ENCODE measurements at places on chromosomes 16 and 17.

DNA sequence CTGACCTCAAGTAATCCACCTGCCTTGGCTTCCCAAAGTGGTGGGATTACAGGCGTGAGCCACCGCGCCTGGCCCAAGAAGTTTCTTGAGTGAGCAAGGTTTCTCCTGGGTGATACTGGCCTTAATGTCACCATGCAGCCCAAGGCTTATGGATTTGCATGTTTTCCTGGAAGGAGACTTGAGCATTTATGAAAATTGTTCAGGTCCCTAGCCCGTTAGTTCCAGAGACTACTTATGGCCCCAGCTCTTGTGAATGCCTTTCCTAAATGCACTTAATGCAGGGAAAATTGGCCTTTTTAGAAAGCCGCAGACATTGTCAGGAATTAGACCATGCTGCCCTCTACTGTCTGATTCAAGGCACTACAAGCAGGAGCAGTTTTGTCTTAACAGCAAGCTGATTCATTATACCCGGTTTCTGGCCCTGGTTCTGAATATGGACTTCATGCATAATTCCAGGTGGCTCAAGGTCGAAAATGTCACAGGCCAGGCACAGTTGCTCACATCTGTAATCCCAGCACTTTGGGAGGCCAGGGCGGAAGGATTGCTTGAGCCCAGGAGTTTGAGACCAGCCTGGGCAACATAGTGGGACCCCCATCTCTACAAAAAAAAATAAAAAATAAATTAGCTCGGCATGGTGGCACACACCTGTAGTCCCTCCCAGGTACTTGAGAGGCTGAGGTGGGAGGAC is 91.3 kb downstream of the SNX29 start:
- peak; percentile 47 for DNase-seq

GRCh38 chr17:1915889-1916288 is 86.1 kb downstream of the RPA1 start:
- DNase-seq, result no peak

GRCh38 chr17:46770818-46771560 is 47.5 kb downstream of the WNT3 start:
- DNase-seq, result no peak

DNA sequence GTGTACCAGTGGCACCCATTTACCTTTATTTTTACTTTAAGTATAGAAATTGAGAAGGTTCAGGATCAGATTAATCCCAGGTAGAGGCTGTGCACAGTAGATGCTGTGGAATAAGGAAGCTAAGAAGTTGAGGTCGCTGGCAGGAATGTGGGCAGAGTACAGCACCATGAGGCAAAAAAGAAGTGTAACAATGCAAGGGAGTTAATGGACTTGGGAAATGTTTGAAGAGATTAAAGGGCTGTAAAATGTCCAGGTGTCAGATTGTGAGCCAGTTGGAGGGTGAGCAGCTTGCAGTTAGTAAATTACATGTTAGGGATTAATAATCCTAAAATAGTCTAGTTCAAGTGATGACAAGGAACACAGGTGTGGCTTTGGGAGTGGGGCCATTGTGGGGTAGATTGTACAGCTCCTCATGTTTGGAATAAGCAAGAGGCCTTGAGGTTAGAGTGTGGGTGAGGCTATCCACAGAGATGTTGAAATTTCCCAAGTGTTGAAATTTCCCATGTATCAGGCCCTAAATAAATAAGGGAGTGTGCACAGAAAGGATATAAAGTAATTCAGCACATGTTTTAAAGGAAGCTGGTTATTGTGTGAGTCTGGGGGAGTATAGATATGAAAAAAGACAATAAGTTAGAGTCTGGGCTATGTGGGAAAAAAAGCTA is 21.5 kb downstream of the TAT start:
- DNase-seq, result no peak

GRCh38 chr17:80270104-80270503 is 9.5 kb downstream of the RNF213 start:
- no peak for DNase-seq

DNA sequence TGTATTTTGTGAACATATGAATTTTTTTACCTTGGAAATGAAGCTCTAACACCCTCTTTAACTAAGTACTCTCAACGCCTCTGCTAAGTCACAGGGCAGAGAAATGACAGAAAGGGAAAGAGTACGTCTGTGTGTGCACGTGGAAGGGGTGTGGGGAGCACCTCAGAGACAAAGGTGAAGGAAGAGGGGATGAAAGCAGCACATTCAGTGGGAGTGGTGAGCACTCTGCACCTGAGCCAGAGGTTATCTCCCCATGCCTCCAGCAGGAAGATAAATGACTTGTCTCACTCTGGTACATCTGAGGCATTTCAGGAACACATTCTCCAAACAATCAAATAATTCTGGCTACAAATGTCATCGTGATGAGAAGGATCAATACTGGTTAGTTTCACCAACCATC is 15.0 kb downstream of the GNA13 start:
- no peak for DNase-seq

DNA sequence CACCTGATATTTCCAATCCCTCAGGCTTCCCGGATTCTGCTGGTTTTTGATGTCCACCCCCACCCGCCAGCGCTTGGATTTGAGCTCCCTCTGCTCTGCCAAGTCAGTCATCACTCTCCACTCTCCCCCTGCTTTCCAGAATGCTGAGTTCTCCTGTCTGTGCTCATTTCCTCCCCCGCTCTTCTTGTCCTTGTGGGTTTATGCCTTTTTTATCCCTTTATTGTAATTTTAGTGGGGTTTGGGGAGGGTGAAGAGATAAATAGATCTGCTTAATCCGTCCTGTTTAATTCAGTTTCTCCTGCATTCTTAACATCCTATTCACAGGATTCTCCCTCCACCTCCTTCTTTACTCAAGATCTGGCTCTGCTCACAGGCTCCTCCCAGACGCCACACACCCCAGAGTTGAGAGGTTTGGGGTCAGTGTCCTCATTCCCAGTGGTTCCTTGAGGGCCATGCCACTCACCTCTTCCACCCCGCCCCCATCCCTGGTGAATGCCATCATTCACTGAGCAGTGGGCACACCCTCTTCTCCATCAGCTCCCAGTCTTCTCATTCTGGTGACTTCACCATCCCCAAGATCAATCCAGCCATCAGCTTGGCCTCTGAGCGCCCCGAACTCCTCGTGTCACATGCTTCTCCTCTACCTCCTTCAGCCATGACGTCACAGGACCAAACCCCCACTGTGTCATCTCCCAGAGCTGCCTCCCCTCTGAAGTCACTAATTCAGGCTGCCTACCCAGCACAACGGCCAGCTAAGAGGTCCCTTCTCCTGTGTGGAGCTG is 15.1 kb upstream of the GUCY2D start:
- no peak for DNase-seq

GRCh38 chr17:73013301-73013700 is 79.2 kb downstream of the SLC39A11 start:
- DNase-seq, result no peak

DNA sequence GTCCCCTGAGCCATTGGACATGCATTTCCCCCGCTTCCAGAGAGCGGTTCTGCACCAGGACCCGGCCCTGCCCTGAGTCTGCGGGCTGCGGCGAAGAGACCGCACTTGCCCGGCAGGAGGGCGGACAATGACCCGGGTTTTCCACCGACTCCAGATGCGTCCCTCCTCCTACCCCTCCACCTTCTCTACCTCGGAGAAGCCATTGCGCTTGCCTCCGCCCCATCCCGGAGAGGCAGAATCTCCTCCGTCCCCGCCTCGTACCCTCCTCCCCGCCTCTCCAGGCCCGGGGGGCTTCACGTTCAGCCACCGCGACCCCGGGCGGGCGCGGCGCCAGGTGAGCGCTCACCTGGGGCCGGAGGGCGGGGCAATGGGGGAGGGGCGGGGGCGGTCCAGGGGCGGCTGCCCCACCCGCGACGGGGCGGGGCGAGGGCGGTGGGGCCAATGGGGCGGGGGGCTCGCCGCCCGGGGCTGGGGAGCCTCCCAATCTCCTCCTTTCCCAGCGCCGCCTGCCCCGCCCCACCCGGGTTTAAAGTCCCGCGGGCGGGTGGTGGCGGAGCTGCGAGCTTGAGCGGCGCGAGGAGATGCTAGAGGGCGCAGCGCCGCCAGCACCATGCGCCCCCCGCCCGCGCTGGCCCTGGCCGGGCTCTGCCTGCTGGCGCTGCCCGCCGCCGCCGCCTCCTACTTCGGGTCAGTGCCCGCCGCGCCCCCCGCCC is at the start of gene WNT9B:
WNT9B (plus strand) TSS at position 555 of the 713 bp plus-strand sequence; CDS start at position 611, 56 bp downstream.
- DNase-seq, result no peak

- DNase-seq, result peak; percentile 24
Measured at GRCh38 chr17:78412403-78412802, 34.0 kb downstream of the PGS1 start.

DNA sequence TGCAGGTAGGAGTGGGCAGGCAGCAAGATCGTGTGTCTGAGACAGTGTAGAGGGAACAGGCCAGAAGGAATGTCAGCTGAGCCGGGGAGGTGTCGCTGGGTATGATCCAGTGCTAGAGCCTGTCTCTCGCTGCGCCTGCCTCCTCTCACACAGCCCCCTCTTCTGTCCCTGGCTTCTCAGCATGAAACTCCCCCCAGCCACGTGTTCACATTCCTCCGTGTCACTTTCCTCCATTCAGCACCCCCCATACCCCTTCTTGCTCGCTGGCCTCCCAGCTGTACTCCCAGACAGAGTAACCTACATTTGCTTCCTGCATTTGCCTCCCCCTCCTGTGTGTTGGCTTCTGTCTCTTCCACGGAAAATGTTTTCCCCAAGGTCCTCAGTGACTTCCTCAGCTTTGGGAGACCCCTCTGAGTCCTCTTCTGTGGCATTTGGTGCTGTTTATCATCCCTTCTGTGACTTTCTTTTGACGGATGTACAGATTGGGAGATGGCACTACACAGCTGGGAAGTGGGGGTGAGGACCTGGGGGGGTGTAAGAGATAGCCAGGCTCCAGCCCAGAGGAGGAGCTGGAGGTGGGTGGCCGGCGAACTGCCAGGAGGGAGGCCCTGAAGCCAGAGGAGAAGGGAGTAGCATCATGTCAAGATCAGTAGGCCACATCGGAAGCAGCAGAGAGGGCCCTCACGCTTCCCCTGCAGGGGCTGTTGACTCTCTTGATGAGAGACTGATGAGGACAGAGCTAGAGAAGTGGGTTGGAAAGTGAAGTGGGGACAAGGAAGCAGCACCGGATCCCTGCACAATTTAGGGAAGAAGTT is 19.2 kb downstream of the SGF29 start:
- no peak for DNase-seq

DNA sequence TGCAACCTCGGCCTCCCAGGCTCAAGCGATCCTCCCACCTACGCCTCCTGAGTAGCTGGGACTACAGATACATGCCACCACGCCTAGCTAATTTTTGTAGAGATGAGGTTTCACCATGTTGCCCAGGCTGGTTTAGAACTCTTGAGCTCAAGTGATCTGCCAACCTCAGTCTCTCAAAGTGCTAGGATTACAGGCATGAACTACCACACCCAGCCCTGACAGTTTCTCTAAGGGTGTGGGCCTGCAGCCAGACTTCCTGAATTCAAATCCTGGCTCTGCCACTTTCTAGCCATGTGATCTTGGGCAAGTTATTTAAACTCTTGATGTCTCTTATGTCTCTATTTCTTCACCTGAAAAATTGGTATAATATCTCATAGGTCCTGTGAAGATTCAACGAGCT is 5.6 kb downstream of the CUEDC1 start:
- DNase-seq, result no peak

DNA sequence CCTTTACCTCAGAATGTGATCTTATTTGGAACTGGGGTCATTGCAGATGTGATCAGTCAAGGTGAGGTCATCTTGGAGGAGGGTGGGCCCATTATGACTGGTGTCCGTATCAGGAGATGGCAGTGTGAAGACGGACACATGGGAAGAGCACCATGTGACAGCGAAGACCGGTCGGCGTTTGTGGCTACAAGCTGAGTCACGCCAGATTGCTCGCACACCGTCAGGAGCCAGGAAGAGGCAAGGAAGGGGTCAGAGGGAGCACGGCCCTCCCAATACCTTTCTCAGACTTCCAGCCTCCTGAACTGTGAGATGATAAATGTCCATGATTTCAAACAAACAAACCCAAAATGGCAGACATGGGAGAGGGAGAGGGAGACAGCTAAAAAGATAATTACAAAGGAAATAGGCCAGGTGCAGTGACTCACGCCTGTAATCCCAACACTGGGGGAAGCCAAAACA is 13.2 kb downstream of the STARD3 start:
- DNase-seq, result no peak

- DNase-seq, result peak; percentile 46
Measured at GRCh38 chr16:84606081-84606875, 11.6 kb downstream of the COTL1 start.

GRCh38 chr17:74272731-74273201 is 1.3 kb upstream of the DNAI2 start:
- DNase-seq, result no peak

- DNase-seq, result peak; percentile 50
Measured at GRCh38 chr16:28623172-28623711, 13.4 kb upstream of the SULT1A1 start.

GRCh38 chr16:27229891-27230470 is 26.7 kb downstream of the KDM8 start:
- no peak for DNase-seq

GRCh38 chr16:9627427-9627826 is 536.0 kb downstream of the HAPSTR1 start:
- DNase-seq, result no peak

- no peak for DNase-seq
Measured at GRCh38 chr17:8155231-8155995, 3.2 kb upstream of the PER1 start.

GRCh38 chr17:43553573-43553972 is 7.4 kb upstream of the ETV4 start:
- no peak for DNase-seq

- DNase-seq, result no peak
Measured at GRCh38 chr16:71351558-71351901, 7.0 kb upstream of the CALB2 start.

GRCh38 chr16:8776129-8776584 is 21.3 kb downstream of the TMEM186 start:
- DNase-seq, result no peak

GRCh38 chr16:75621170-75621477 is 2.0 kb downstream of the ADAT1 start:
- no peak for DNase-seq

- DNase-seq, result peak; percentile 60
Measured at GRCh38 chr16:3095869-3096268, 3.2 kb downstream of the ZSCAN10 start.

GRCh38 chr17:19992803-19993713 is 15.4 kb upstream of the AKAP10 start:
- peak; percentile 63 for DNase-seq

DNA sequence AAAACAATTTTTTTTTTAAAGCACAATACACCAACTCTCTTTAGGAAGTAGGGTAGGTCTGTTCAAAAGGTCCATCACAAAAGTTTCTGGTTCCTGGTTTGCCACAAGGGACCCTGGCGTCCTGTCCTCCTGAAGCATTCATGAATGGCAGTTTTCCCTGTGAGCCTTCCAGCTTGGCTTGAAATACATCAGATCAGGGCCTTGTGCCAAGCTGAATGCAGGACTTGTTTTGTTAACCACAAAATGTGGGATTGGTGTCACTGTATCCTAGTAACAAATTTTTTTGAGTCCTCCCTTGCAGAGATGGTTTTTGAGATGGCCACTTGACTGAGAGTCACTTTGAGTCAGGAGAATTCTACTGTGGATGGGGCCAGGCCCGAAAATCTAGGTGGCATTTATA is 3.9 kb downstream of the GNAO1 start:
- DNase-seq, result no peak

- no peak for DNase-seq
Measured at GRCh38 chr17:77579682-77580081, 378.8 kb upstream of the TNRC6C start.

GRCh38 chr16:58317608-58318152 is 22.9 kb upstream of the PRSS54 start:
- DNase-seq, result no peak

- DNase-seq, result no peak
Measured at GRCh38 chr16:78177987-78178386, 78.5 kb downstream of the WWOX start.

Measured in activated T-helper 2 cell treated with anti-CD3 and anti-CD28 coated beads, Interferon-gamma antibody, Interleukin-2, Interleukin-4, amounts not matched to agents 10 μg/mL and 5 μg/mL and 100 μg/mL, durations not matched to agents 14 hours and 24 hours and 36 hours (primary cell).